ENCODE measurements at places on chromosomes 5 and 9.

GRCh38 chr9:14021871-14022525 lies 291.9 kb downstream of the NFIB start:
- DNase-seq: no peak

- no peak for DNase-seq
Measured at GRCh38 chr5:109455598-109456096, 45.9 kb upstream of the PJA2 start.

GRCh38 chr9:4563105-4563504 lies 72.8 kb downstream of the SLC1A1 start:
- DNase-seq: no peak

DNA sequence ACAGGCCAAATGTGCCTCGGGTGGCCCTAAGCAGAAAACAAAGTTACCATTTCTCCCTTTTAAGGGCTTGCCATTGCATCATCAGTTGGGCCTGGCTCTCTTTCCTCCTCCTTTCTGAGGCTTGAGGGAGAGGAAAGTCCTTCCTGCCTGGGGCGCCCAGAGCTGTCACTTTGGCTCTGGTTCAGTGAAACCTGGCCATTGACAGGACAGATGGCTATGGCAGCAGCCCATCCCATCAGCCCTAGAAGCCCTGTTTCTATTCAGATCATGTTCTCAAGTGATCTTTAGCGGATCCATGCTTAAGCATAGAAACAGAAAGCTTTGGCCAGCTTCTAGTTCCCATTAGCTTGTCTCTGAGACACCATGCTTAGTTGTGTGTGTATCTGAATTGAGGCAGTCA lies 293.4 kb downstream of the YTHDC2 start:
- no peak for DNase-seq

DNA sequence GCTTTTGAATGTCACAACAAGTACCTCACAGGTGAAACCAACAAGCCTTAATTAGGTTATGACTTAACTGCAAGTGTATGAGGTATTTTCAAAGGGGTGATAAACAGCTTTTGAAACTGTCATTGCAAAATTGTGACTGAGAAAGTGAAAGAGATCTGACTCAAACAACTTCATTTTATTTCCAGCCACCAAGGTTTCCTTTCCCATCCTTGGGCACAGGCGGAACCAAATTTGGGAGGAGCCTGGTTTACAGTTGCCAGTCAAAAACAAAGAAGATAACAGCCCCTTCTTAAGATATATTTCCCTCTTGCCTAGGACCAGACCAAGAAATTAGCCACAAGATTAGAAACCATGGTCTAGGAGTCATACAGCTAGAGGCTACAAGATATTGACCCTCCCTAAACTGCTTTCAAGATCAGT lies 417.1 kb downstream of the CSNK1G3 start:
- no peak for DNase-seq

DNA sequence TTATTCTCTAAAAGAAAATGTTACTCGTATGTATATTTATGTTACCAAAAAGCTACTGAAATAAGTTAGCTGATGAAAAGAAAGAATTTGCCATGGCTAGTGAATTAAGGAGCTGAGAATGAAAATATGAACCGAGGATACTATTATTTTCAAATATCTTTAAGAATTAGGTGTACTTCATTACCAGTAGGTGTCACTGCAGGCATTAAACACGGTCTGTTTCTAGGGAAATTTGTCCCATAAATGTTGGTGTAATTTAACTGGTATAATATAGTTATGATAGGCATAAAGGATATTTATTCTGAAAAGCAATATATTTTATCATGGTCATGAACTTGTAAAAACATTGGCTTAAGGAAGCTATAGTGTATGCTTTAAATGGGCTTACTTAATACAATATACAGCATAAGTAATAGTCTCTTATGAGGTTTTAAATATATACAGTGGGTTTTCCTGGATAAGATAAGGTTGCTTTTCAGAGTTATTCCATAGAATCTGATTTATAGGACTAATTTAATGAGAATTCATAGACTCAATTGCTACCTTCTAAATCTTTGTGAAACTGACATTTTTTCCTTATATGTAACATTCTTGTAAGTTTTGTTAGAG lies 72.4 kb upstream of the MPDZ start:
- no peak for DNase-seq

Data from omental fat pad (tissue), 4 donors.